ENCODE measurements at places on chromosomes 1 and 21.

DNA sequence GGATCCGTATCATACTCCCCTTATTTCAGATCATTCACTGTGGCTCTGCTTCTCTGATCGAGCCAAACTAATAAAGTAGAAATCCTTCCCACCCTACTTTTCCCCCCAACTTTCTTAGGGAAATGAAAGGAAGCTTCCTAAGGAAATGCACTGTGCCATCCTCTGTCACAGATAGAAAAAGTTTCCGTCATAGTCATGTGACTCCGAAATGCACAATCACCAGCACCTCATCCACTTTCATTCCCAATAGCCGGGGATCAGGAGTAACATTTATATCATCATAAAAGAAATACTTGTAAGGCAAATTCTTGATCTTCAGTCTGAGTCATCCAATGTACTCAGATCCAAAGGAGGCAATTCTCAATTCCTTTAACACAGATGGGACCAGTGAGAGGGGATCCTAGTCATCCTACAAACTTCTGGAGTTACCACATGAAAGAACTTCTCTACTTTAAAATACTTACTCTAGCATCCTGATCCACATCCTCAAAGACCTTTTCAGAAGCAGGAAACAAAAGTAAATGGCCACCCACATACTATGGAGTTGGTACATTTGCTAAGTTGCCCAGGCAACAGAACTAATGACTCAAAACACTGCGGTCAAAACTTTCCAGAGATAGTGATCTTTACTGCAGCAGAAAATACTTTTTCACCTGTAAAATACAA, 97.8 kb upstream of the ZC3H11B start:
- DNase-seq: no peak

DNA sequence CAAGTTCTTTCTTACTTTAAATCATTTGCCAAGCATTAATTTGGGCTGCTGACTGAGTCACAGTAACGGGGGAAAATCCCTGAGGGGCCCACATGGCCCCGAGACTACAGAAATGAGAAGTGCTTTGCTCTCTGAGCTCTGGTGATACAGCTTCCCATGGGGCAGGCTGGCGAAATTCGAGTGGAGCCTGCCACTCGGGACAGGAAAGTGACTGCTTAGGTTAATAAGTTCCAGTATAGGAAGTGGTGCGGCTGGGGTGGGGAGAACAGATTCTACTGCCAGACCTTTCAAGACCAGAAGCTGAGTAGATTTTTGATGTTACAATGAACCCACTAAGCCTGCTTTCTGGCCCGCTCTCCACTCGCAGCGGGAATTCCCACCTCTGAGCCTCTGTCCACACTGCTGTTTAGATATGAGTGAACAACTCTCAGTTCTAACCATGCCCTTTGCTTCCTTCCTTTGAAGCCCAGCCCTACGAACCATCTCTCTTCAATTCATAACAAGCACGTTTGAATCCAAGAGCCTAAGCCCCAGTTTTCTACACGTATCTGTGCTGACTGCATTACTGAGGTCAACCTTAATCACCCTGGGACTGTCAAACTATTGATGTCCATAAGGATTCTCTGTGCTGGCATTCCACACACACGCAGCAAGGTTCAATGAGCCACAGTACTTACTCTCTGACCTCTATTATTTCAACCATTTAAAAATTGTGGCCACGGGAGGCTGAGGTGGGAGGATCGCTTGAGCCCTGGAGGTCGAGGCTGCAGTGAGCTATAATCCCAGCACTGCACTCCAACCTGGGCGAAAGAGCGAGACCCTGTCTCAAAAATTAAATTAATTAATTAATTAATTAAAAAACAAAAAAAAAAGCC, 9.6 kb downstream of the ZBTB17 start:
- peak; percentile 92 for DNase-seq

DNA sequence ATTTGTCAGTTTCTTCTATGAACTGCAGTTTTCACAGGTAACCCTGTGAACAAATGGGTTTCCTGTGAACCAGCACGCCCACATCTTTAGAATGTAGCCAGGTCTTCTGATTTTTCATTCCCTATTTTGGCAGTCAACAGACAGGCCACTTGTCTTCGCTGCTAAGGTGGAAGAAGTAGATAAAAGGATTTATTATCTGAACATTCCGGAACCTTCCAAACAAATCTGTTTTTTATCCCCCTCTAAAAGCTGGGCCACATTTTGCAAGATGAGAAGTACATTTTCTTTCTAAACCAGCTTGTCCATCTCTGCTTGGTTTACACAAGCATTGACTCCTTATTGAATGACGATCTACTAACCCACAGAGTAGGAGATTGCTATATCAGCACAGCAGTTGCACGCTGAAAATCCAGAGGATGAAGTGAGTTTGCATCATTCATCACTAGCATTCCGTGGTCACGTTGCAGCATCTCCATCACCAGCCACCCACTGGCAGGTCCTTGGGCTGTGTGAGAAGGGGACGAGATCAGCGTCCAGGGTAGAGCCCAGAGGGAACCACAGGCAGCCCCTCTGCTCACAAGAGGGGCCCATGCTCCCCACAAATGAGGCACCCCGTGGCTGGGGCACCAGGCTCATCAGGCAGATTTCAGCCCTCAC, 83.5 kb downstream of the TOMM20 start:
- no peak for DNase-seq

GRCh38 chr1:44072204-44072603, 40.9 kb upstream of the SLC6A9 start:
- DNase-seq: no peak

- no peak for DNase-seq
Observed at GRCh38 chr1:111813440-111814304, 58.0 kb downstream of the DDX20 start.

DNA sequence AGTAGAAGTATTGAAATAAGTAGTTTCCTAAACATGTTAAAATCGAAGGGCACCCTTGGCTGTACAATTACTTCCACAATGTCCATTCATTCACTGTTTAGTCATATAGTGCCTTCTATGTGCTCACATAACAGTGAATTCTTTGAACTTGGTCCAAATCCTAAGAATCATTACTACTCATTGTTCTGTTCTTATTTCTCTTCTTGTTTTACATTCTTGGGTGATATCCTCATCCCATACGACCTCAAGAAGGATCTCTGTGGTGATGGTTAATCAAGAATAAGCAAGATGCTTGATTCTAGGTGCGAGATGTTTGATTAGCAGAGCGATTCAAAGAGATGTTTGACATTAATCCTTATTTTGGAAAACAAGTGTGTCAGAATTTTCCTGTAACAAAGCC, 667.4 kb upstream of the ZP4 start:
- DNase-seq: no peak

GRCh38 chr1:215517441-215517891, 49.6 kb upstream of the KCTD3 start:
- DNase-seq: no peak

GRCh38 chr1:156645056-156645455, 3.1 kb downstream of the BCAN start:
- no peak for DNase-seq

DNA sequence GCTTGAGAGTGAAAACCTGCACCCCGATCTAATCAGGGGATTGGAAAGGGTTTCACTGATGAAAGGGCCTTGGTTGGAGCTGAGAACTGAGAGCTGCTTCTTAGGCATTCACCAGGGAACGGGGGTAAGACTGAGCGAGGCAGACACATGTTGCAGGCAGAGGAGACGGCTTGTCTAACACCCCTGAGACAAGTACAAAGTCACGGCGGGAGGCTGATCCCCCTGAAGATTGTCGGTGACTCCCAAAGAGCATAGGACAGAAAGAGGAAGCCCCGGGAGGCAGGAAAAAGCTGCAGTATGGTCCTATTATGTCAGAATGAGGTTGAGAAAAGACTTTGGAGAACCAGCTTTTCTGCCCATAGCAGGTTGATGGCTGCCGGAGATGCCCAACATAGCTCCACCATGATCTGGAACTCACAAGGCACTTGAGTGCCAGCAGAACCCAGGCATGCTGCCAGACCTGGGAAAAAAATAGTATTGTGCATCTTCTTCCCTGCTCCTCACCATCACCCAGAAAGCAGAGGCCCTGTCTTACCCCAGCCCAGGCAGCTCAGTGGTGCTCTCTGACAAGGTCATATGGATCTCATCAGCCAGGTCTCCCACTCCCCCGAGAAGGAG, 463.9 kb upstream of the PROX1 start:
- DNase-seq: no peak

- DNase-seq: no peak
Observed at GRCh38 chr1:89954401-89954800, 40.5 kb upstream of the ZNF326 start.

DNA sequence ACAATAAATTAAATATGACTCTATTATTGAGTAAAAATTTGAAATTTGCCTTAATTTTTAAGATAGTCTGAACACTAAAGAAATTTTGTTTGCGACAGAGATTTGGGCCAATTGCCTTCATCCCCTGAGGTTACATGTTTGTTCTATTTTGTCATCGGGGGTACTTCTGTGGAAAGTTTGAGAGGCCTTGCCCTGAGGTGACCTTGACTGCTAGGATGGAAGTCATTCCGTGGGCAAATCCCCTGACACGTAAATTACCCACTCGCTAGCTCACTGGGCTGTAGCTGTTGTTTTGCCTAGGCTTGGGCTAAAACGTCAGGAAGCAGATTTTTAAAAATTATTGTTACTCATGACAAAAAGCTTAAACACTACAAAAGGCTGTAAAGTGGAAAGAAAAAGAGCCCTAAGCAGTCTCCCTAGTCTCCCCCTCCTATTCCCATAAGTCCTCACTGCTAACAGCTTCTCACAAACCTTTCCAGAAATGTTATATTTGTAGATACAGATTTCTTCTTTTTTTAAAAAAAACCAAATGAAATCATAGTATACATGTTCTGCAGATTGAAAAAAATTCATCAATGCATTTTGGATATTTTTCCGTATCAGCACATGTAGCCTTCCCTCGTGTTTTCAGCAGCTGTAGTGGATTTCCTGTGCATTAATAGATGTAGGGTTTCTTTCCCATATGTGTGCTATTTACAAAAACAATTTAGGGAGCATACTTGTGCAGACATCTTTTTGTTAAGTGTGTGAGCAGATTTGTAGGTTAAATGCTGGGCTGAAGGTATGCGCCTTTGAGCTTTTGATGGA, 142.7 kb downstream of the MRPS6 start:
- no peak for DNase-seq

DNA sequence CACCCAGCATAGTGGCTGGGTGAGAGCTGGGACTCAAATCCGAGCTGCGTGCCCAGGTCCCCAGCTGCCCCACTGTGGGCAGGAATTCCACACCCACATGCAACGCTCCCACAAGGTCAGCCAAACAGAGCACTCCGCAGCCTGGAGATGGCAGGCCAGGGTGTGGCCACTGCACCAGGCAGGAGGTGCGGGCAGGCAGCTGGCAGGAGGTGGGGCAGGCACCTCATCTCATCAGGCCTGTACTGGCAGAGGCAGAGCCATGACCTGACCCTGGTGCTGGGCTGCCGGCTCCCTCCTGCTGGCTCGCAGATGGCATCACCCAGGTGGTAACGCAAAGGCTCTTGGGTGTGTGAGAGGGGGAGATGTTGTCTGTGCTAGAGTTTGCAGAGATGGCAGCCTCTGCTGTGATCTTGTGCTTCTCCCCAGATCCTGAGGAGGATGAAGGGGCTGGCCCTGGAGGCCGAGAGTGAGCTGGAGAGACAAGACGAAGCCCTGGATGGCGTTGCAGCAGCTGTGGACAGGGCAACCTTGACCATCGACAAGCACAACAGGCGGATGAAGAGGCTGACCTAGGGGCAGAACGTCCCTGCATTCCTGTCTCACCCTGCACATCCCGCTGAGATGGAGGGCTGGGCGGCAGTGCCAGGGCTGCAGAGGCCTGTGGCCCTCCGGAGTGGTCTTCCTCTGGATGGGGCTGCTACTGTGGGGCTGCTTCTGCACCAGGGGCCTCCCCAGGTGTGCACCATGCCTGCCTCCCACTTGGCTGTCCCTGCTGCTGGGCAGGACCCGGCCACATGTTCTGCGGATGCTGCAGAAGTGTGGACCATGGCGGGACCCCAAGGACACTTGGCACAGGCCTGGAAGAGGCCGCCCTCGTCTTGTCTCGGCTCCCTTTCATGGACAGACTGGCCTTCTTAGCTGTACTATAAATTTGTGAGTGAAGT, 35.1 kb upstream of the PRSS38 start:
- peak; percentile 50 for DNase-seq

DNA sequence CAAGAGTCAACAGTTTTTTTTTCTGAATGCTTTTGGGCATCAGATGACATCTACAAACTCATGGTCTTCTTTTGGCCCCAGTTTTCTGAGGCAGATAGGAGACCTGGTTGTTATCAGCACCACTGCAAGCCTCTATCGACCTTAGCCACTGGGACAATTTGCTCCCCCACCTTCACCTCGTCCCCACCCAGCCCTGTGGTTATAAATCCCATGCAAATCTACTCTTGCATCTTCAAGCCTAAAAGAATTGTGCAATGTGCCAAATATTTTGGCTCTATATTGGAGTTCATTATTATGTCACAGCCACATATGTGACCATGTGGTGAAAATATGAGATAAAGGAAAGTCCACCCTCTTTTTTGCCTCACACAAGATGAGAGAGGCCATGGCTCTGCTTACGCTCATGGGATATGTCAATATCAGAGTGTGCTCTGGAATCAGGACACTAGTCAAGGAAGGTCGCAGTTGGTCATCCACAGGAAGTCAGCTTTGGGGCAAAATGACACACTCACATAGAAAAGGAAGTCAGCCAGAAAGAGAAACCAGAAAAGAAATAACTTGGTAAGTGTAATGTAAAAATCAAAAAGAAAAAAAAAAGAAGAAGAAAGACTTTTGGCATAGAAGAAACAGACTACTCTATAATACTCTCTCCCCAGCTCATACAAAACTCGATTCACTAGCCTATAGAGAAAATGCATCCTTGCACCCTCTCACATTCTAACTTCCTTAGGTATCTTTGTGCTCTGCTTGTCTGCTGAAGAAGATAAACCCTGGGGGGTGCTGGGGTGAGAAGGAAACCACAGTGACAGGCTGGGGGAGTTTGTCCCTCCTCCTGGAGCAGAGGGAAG, 21.2 kb downstream of the SLC30A10 start:
- no peak for DNase-seq

- no peak for DNase-seq
Observed at GRCh38 chr1:22088331-22088730, 35.8 kb downstream of the CDC42 start.

GRCh38 chr1:54934869-54935268, 45.6 kb upstream of the TMEM61 start:
- DNase-seq: no peak

DNA sequence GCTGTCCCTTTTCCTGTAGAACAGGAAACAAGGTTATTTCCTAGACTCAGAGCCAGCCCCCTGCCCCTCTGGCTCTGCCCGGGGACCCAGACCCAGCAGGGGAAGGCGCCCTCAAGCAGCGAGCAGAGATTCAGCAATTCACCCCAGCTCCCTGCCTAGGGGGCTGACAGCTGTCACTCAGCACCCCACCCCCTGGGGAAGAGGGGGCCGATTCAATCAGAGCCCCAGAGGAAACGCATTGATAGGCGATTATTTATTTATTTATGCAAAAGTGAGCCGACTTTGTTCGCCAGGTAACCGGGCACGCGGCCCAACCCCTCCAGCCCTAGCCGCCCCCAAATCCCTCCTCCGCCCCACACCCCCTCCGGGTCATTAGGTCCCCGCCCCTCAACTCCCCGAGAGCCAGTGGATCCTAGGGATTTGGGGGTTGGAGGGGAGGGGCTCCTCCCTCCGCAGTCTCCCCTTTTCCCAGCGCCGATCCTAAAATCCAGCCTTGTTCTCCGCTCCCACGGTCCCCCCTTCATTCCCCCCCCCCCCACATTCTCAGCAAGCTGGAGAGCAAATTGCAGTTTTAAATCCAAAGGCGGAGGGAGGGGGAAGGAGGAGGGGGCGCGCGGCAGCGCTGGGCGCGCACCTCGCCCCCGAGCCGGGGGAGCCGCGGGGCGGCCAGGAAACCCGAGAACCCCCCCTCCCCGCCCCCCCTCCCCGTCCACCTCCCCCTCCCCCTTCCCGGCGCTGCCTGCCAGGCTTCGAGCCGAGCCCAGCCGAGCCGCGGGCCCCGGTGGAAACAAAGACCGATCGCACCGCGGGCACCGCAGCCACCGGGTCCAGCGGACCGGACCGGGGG, 1.3 kb downstream of the AHDC1 start:
- peak; percentile 60 for DNase-seq

Data from activated CD8-positive, alpha-beta memory T cell treated with anti-CD3 and anti-CD28 coated beads for 24 hours (primary cell).